ENCODE measurements at places on chromosomes 1 and 21.

- DNase-seq, result no peak
Observed at GRCh38 chr1:178004926-178005391, 35.1 kb upstream of the SEC16B start.

DNA sequence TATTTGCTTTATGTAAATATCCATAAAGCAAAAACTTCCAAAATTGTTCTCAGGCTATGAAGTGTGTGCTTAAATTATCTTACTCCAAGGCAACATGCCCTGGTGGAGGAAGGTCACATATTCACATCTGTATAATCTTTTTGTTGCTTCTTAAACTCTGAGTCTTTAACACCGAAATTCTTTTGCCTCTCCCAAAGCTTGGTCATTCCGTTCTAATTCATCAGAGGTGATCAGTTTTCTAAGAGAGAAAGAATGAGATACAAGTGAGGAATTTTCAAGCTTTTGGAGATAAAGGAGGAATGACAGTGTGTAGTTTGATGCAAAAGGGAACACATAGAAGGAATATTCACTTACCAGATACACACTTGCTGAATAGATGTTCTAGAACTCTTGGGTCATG lies 561.7 kb downstream of the LTN1 start:
- DNase-seq, result no peak

GRCh38 chr1:109391157-109391556 lies 6.6 kb downstream of the SORT1 start:
- DNase-seq, result no peak

GRCh38 chr1:32350785-32351398 lies 11.4 kb downstream of the FAM229A start:
- DNase-seq, result peak; percentile 80

GRCh38 chr21:28298251-28298672 lies 694.4 kb downstream of the LTN1 start:
- DNase-seq, result no peak

GRCh38 chr1:57860931-57861565 lies 437.2 kb upstream of the DAB1 start:
- DNase-seq, result no peak

DNA sequence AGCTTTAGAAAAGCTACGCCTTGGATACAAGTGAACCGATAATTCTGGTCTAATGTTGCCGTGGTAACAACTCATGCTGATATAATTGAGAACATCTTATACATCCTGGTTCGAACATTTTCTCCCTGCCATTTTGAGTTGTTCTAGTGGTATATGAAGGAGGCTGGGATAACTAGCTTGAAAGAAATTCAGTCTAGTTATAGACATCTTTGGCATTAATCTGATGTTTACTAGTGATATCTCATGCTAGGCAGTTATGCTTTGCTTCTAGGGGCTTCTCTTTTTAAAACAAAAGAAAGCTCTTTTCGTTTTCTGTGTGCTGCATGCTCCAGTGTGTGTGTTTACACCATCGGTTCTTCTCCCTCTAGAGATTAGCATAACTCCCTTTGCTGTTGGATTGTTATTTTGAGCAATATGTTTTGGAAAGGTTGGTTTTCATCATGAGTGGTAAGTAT lies 20.5 kb downstream of the PRKACB start:
- DNase-seq, result no peak

- DNase-seq, result no peak
Observed at GRCh38 chr1:100926240-100926639, 30.4 kb downstream of the SLC30A7 start.

DNA sequence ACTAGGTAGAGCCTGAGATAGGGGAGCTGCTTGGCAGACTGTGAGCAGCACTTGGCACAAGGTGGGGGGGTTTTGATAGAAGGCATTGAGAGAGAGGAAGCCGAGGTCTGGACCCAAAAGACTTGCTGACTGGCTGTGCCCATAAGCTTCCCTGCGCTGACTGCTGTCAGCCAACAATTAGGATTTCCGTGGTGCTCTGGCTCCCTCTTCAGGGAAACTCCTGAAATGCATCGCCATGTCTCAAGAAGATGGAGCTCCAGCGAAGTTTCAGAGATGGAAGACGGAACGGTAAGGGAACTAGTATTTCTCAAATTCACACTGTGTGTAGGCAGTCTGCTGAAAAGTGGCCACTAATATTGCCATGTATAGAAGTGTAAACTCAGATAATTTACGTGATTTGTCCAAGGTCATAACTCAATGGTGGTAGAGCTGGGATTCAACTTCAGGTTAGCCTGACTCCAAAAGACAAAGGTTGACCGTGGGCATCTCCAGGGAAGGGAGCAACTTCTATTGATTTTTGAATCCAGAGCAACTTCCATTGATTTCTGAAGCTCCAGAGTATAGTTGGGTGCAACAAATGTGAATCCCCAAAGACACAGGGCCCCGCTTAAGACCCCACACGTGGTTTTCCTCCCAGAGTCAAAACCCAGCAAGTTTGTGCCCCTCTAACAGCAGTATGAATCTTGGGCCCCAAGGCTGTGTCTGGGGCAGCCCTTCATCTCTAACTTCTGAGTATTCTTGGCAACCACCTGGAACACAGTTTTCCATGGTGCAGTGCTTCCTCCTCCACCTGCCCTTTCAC lies 44.5 kb upstream of the CRNN start:
- peak; percentile 88 for DNase-seq

DNA sequence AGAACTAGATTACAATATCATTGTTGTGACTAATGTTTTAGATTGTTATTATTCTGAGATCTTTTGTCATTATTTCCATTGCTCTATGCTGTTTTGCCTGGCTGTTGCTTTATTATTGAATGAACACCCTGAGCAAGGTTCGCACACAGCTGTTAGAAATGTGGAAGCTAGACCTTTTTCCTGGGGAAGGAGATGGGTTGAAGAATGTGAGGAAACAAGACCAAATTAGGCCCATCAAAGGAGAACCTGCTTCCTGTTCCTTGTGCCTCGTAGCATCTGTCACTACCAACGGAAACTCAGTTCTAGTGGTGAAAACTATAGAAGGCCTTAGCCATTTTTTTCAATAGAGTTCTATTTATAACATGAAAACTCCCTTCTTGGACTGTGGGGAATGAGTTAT lies 68.7 kb downstream of the RGL1 start:
- DNase-seq, result peak; percentile 98

- DNase-seq, result no peak
Observed at GRCh38 chr1:66132324-66132723, 339.6 kb downstream of the PDE4B start.

DNA sequence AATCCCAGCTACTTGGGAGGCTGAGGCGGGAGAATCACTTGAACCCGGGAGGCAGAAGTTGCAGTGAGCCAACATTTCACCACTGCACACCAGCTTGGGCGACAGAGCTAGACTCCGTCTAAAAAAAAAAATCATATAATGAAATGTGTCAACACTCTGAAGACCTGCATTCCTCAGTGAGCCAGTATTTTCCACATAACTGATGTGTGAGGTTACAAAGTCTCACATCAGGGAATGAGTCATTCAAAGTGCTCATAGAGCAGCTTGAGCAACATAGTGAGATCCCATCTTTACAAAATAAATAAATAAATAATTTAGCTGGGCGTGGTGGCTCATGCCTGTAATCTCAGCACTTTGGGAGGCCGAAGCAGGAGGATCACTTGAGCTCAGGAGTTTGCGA lies 65.5 kb downstream of the CASZ1 start:
- DNase-seq, result no peak

GRCh38 chr1:245310571-245311531 lies 156.1 kb downstream of the KIF26B start:
- peak; percentile 98 for DNase-seq

DNA sequence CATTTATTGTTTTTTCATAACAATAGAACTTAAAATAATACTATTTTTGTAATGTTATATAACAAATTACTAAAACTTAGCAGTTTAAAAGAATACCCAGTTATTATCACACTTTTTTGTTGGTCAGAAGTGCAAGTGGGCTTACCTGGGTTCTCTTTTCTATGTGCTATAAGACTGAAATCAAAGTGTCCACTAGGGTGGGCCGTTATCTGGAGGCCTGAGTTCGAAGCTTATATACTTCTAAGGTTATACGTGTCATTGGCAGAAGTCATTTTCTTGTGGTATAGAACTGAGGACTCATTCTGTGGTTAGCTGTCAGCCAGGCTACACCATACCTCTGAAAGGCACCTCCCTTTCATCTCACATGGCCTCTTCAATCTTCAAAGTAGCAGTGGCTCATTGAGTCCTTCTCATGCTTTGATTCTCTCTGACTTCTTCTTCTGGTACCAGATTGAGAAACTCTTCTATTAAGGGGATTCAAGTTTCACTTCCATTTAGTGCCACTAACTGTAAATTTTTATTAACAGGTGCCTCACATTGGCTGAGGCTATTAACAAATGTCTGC lies 414.3 kb downstream of the AMY1C start:
- DNase-seq, result no peak

DNA sequence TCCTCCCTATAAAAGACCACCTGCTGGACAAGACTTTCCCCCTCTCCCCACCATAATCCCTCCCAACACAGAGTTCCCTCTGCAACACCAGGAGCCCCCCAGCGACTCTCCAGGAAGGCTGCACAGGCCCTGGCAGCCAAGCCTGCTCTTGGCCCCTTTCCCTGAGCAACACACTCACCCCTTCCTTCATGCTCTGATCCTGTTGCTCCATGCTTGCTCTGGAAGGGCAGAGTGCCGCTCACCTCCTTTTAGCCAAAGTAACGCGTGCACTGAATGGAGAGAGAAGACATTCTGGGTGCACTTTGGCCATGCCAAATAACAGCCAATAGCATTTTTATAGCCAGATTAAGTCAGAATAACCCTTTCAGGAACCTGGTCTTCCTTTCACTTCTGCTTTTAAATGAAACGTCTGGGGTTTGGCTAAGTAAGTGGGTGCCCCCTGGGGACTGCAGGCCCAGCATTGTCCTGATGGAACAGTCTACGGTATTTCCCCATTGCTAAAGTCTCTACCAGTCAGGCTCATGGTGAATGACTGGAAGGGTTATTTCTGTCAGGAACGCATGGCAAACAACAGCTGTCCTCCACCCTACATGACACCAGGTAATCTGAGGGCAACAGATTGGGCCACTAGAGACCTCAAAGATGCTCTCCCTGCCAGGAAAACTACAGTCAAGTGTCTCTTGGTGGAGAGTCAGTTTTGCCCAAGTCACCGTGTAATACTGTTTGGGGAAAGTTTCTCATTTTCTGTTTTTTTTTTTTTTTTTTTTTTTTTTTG lies at the start of gene SLC2A5:
TSS of gene SLC2A5 (minus strand) at position 310 of the 775 bp plus-strand sequence. CDS start at position 211, 99 bp downstream.
- peak; percentile 85 for DNase-seq

DNA sequence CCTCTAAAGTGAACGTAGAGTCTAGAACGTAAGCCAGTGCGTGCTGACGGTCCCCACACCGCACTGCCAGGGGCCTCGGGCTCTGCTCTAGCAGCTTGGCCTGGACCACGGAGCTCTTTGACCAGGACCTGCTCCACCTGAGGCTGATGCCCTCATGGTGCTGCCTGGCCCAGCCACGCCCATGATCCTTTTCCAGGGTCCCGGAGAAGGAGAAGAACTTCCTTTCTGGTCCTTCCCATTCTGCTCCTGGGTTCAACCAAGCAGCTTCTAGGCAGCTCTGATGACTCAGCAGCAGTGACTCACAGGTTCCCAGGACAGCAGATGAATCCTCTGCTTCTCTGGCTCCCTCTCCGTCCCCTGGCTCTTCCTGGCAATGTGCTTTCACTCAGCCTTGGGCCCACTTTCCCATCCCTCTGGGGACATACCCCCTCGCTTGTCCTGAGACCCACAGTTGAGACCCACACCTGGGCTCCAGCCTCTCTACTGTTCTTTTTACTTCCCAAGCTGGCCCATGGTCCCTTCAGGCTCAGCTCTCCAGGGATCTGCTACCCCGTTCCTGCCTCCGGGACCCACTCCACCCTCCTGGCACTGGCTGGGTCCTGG lies 246.3 kb upstream of the RAB4A start:
- peak; percentile 62 for DNase-seq

DNA sequence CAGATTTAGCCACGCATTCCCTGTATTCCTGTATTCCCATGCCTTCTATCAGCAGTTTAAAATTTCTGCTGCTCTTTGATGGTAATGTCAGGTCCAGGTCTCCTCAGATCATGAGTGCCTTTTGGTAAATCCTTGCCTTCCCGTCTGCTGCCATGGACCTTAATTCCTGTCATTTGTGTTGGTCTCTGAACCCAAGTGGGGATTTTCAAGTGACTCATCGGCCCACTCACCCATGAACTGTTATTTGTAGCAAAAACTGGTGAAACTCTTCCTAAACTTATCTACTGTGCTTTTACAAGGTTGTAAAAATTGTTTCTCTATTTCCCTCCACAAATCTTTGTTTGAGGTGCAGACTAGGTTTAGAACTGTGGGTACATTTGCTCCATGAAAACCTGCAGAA lies 47.4 kb downstream of the ACTN2 start:
- no peak for DNase-seq

GRCh38 chr1:45863218-45863617 lies 59.8 kb downstream of the MAST2 start:
- DNase-seq, result no peak

GRCh38 chr1:11752359-11753088 lies 9.5 kb upstream of the C1orf167 start:
- DNase-seq, result no peak

- DNase-seq, result no peak
Observed at GRCh38 chr1:20386323-20387081, 95.8 kb downstream of the VWA5B1 start.

- DNase-seq, result peak; percentile 28
Observed at GRCh38 chr21:33815143-33815707, 100.4 kb downstream of the ATP5PO start.

- DNase-seq, result no peak
Observed at GRCh38 chr1:65894738-65895605, 102.3 kb downstream of the PDE4B start.

DNA sequence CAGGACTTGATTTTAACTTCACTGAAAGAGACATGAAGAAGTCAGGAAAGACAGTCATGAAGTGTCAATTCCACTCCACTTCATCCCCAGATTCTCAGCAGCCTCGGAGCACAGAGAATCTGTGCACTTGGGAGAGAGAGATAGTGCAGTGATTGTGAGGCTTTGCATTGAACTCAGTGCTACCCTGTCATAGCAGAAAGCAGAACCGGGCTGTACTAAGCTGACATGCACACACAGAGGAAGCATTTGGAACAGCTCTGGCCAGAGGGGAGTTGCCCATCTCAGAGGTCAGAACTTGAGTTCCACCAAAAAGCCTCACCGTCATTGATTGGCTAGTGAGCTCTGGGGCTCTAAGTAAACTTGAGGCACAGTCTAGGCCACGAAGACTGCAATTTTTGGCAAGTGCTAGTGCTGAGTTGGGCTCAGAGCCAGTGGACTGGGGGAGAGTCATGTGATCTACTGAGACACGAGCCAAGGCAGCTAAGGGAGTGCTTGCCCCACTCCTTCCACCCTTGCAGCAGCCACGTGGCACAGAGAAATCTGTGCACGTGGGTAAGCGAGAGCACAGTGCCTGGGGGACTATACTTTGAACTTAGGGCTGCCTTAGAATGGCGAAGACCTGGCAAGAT lies 810.2 kb upstream of the ADAMTS5 start:
- no peak for DNase-seq

DNA sequence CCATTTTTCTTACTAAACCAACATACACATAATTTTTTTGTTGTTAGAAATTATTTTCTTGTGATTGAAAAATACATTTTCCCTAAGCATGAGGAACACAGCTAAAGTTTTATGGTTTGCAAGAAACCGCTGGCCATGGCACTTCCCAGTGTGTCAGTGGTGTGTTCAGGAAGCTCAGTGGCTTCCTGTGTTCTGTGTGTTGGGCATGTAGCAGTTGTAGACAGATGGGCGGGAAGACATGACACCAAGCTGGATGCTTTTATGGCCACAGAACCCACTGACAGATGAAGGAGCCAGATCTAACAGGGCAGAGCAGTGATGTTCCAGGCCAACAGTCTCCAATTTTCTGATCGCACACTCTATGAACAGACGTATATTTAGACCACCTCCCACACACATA lies 119.8 kb downstream of the GALNT2 start:
- DNase-seq, result peak; percentile 93

All from Kasumi-1 (cell line).